Glutamatergic neuron (in vitro differentiated cells): ENCODE measurements at places on chromosomes 7 and 10. TPM values are rescaled to one million over a fixed set of nuclear protein-coding genes. Genes with fewer than 3 reads are reported as not detected.

The RAPGEF5 gene
- 169 TPM for total RNA-seq

DNA sequence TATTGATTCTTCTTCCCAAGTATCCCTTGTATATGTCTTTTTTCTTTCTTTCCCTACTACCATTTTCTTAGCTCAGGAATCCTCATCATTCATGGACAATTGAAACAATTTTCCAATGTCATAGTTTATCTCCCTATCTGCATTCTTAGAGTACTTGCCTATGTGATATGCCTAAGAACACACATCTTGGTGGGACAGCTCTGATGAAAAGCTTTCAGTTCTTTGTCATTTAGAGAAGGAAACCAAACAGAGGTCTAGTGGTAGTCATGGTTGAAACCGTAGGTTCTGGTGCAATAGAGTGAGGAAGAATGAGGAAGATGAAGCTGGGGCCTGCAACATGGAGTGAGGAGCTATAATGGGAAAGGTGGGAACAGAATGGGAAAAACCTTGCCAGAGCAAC lies 28.2 kb downstream of the TDRD1 start:
- DNase-seq, result no peak

- no peak for DNase-seq
Measured at GRCh38 chr7:125568799-125569198, 639.2 kb upstream of the POT1 start.

GRCh38 chr7:128231677-128232076 lies 9.4 kb upstream of the LEP start:
- no peak for DNase-seq

DNA sequence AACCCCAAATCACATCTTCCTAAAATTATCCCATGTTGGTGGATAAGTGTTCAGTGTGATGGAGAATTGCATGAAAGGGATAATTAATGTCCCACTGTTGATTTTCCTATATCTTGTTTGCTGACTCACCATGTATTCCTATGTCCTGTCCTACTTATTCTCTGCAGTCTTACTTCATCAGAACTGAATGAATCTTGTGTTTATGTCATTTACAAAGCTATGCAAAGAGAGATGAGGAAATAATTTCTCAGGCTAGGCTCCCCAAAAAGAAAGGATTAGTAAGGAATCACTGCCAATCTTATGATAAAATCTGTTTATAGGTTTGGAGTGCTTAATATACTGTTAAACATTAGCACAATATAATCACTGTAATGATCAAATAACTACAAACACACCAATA lies 360.8 kb downstream of the CRPPA start:
- no peak for DNase-seq

The CLDN4 gene
- total RNA-seq, result 0.54 TPM

GRCh38 chr10:94571528-94571927 lies 25.9 kb downstream of the HELLS start:
- no peak for DNase-seq

GRCh38 chr10:89346405-89347254 lies 18.8 kb downstream of the IFIT3 start:
- DNase-seq, result no peak

The ICA1 gene
- total RNA-seq, result 9.8 TPM

The ENO4 gene
- 1.3 TPM for total RNA-seq

- no peak for DNase-seq
Measured at GRCh38 chr7:8160779-8161345, 101.1 kb downstream of the ICA1 start.

DNA sequence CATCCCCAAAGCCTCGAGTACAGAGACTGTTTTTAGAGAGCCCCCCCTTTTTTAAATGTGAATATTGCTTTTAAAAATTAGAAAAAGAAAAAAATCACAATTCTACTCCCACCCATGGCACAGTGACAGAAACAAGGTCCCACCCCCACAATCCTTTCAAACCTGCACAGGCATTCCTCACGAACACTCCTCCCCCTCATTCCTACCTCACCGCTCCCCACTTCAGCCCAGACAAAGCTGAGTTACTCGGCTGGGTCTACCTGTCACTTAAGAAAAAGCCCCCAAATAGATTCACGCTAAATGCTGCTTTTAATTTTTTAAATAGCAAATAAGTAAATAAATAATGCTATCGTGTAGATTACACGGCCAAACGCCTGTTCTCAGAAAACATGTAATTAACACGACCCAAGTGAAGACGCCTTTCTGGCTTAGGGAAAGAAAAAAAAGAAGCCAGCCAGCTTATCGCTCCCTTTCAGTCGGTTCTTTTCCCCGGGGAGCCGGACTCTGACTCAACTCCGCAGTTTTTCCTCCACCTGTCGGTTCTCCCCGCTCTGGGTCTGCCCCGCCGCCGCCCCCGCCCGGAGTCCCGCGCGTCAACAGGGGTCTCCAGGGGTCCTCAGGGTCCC lies 739 bp downstream of the MPP7 start:
- DNase-seq, result no peak

The OR2A12 gene
- not detected for total RNA-seq

The KLF14 gene
- total RNA-seq, result not detected

GRCh38 chr7:42693722-42694121 lies 218.1 kb downstream of the C7orf25 start:
- no peak for DNase-seq

The BLVRA gene
- 63.4 TPM for total RNA-seq

- DNase-seq, result no peak
Measured at GRCh38 chr7:112213735-112214134, 7.2 kb downstream of the ZNF277 start.

DNA sequence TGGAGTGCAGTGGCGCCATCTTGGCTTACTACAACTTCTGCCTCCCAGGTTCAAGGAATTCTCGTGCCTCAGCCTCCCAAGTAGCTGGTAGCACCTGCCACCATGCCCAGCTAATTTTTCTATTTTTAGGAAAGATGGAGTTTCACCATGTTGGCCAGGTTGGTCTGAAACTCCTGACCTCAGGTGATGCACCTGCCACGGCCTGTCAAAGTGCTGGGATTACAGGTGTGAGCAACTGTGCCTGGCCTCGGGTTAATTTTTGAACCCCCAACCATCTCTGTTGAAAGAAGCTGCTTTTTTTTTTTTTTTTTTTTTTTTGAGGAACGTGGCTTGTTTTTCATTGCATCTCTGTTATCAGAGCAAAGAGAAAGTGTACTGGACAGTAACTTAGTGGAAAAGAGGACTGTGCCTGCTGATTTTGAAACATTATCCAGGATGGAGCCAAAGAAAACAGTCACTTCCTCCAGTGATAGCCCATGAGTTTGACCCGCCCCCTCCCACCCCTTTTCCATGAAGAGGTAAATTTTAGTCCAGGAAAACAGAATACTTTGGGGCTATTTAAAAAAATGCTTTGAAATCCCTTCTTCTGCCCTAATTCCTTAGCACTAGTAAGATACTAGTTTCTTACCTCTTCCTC lies 38.3 kb downstream of the WBP1L start:
- no peak for DNase-seq

The IFIT1B gene
- total RNA-seq, result not detected

DNA sequence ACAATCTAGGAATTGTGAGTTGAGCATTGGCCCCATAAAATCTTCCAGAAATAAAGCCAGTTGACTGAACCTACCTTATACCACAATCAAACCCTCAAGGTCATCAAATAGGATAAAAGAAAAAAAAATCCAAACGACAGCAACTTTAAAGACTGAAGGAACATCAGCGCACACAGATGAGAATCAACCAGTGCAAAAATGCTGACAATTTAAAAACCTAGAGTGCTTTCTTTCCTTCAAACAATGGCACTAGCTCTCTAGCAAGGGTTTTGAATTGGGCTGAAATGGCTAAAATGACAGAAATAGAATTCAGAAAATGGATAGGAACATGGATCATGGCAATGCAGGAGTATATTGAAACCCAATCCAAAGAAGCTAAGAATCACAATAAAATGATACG lies 16.1 kb upstream of the POT1 start:
- DNase-seq, result no peak

DNA sequence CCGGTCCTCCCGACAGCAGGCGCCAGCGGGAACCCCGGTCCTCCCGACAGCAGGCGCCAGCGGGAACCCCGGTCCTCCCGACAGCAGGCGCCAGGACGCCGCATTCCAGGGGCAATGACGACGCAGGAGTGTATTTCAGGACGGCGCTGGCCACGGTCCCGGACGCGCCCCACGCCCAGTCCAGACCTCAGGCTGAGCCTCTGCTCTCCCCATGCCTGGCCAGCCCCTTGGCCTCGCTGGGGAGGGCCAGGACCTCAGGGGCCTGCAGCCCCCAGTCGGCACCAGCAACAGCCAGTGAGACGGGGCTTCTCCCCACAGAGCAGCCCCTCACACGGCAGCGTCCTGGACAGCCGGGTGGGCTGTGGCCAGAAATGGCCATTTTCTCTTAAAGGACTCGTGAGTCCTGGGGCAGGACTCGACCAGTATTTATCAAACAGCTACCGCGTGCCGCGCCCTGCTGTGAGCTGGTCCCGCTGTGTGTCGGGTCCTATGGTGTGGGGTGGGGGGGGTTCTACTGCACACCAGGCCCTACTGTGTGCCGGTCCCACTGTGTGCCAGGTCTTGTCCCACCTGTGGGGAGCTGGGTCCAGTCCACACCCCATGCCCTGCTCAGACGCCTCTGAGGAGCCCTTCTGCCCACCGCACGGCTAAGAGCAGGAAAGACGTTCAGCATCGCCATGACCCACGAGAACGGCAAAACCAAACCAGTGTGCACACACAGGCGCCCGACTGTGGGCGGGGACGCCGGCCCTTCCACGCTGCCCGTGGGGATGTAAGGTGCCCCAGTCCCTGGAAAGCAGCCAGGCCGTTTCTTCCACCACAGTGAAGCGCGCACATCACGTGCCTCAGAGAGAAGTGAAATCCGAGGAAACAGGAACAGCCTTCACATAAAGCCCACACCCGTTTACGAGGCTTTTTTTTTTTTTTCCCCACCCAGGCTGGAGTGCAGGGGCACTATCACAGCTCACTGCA lies 33.3 kb downstream of the GET4 start:
- DNase-seq, result no peak

DNA sequence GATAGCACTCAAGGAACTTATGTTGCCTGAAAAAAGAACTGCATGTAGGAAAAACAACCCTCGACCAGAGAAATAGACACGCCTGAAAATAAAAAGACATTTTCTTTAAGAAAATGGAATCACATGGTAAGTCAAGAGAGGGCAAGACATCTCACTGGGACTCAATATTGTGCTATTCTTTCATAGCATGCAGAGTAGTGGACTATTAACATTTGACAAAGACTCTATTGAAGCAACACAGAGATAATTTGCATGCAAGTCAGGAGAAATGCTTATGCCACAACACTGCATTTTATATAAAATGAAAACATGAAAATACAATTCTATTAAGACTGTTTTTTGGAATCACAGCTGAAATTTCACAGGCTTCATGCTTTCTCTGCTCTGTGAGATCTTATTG lies 77.9 kb upstream of the RHOBTB1 start:
- no peak for DNase-seq

GRCh38 chr10:69568472-69569395 lies 4.5 kb downstream of the NEUROG3 start:
- DNase-seq, result peak; percentile 45

GRCh38 chr10:84590327-84591193 lies 262.2 kb downstream of the CCSER2 start:
- DNase-seq, result no peak

The NAT16 gene
- 2.4 TPM for total RNA-seq

The STEAP4 gene
- total RNA-seq, result not detected

DNA sequence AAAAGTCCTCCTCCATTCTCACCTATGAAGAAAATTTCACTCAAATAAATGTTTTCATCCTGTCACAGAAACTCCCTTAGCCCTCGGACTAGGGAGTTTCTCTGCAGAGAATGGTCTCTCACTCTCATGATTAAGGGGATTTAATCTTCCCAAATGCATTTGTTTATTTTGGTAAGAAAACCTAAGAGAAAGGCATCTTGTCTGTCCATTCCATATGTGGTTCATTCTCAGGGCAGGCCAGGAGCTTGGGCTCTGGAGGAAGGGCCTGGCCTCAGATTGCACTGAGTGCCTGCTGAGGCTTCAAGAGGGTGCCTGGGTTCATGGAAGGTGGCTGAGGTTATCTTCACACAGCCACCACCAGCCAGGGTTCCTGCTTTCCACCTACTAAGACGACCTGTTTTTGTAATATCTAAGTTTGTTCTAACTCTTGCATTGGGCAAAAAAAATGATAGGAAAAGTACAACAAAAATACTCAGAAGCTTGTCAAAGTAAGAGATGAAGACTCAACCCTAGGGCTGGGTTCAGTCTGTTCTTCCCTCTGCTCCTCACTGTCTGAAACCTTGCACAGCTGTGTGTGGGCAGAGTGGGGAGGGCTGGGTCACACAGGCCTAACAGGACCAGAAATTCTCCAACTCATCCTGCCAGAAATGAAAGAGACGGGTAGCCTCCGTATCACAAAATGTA lies 186.7 kb downstream of the CXCL12 start:
- DNase-seq, result no peak

- DNase-seq, result no peak
Measured at GRCh38 chr7:112546723-112547513, 66.1 kb downstream of the LSMEM1 start.

The IKZF1 gene
- 1.1 TPM for total RNA-seq

DNA sequence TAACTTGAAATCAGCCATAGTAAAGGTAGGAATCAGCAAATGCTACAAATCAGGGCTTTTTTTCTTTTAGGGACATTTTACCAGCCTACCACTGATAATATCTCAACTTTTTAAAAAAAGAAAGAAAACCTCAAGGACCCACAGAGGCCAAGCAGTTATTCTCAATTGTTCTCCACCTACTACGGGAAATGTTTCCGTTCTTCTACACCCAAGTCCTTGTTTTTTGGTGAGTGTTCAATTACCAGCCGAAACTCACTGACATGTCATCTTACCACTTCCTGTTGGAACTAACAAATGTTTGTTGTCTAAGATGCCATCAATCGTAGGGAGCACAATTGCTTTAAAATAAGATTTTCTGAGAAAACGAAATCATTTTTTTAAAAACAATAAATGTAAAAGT lies 50.2 kb upstream of the CDK1 start:
- no peak for DNase-seq

GRCh38 chr10:22617516-22617915 lies 96.9 kb downstream of the PIP4K2A start:
- DNase-seq, result no peak

The TCTN3 gene
- total RNA-seq, result 14.7 TPM

- no peak for DNase-seq
Measured at GRCh38 chr10:7988989-7989388, 65.5 kb upstream of the GATA3 start.

- DNase-seq, result no peak
Measured at GRCh38 chr10:62049624-62050345, 148.3 kb downstream of the ARID5B start.

GRCh38 chr10:81603106-81603620 lies 271.8 kb upstream of the NRG3 start:
- no peak for DNase-seq

The ITGB8 gene
- total RNA-seq, result 19.0 TPM

The AGAP6 gene
- total RNA-seq, result 18.5 TPM

GRCh38 chr10:102781090-102781920 lies 37.6 kb downstream of the WBP1L start:
- no peak for DNase-seq

The SLC18A3 gene
- total RNA-seq, result 21.5 TPM

GRCh38 chr7:90530263-90530662 lies 60.8 kb downstream of the PTTG1IP2 start:
- no peak for DNase-seq

The SLC13A1 gene
- not detected for total RNA-seq

GRCh38 chr10:129707406-129708388 lies 240.7 kb downstream of the MGMT start:
- no peak for DNase-seq

- DNase-seq, result no peak
Measured at GRCh38 chr7:6169805-6170520, 102.5 kb downstream of the CYTH3 start.

The CACNB2 gene
- total RNA-seq, result 3.2 TPM

The SPDYE11 gene
- 0.25 TPM for total RNA-seq

GRCh38 chr10:86941991-86942421 lies 15.4 kb downstream of the MMRN2 start:
- DNase-seq, result no peak
